ENCODE measurements at places on chromosomes 1 and 21.

DNA sequence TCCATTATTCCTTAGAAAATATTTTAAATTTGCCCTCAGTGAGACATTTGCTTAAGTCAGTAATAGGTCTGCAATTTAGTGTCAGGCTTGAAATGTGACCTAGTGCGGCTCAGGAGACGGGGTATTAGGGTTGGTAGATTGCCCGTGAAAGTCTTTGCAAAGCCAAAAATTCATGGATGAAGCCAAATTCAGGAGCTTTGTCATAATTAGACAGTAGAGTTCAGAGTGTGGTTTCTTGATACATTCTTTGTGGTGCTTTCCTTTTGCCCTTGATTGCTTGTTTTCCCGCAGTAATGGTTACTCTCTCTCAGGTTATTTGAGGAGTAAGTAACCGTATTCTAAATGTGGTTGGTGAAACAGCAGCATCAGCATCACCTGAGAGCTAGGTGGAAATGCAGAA is 120.7 kb downstream of the RPS6KC1 start:
- no peak for DNase-seq

DNA sequence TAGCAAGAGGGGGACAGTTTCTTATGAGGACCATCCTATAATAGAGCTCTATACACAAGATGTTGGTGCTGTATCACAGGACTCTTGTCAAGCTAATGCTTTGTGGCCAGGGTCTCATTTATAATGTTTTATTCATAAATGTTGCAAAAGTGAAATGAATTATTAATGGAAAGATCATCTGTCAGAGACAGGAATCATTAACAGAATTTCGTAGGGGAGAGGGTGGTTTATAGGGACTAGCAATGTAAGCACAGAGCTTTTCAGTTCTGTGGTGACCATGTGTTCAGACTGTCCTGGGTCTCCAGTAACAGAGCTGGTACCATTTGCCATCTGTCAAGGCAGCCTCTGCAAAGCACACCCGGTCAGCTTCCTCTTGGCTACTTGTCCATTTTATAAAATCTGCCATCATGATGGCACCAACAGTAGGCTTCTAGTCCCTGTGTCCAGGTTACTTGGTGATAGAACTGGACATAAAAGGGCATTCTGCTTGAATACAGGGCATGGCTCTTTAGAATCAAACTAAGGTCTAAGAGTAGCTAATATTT is 36.2 kb downstream of the LPAR3 start:
- DNase-seq, result no peak

DNA sequence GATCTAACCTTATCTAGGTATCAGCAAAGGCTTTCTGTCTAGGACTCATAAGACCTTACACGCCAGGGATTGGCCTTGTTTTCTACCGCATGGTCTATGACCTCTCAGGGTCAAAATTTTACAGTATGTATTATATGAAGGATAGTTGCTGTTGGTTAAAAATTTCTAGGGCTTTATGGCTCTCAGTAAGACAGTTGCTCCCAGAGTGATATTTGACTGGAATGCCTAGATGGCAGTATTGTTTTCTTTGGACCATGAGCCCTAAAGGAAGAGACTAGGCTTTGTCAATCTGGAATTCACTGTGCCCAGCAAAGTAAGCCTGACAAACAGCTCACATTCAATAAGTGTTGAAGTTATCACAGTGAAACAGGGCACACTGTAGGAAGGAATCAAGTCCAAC is 37.6 kb downstream of the C1orf87 start:
- DNase-seq, result no peak

DNA sequence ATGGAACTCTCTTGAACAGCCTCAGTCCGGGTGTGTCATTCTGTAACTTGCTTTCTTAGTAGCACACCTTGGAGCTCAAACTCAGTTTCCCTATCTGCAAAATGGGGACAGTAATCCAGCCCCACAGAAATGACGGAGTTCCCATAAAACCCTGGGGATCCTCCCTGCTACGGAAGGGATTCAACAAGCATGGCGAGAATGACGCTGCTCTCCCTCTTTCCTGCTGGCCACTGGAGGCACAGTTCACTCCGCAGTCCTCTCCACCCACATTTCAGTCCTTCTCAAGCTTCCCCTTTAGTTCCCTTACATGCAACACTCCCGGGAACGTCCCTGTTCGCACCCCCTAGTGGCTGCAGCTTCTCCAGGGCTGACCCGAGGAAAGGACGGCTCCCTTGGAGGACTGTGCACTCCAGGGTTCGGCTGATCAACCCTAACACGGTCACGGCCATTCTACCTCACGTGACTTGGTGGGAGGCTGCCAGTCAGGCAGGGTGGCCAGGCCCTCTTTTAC is 20.6 kb downstream of the RUNX3 start:
- DNase-seq, result peak; percentile 35

GRCh38 chr1:89844241-89844807 is 23.5 kb downstream of the LRRC8D start:
- DNase-seq, result no peak

GRCh38 chr1:108107658-108108057 is 92.5 kb downstream of the SLC25A24 start:
- DNase-seq, result peak; percentile 46

- no peak for DNase-seq
Measured at GRCh38 chr1:116470671-116471070, 97.6 kb downstream of the ATP1A1 start.

DNA sequence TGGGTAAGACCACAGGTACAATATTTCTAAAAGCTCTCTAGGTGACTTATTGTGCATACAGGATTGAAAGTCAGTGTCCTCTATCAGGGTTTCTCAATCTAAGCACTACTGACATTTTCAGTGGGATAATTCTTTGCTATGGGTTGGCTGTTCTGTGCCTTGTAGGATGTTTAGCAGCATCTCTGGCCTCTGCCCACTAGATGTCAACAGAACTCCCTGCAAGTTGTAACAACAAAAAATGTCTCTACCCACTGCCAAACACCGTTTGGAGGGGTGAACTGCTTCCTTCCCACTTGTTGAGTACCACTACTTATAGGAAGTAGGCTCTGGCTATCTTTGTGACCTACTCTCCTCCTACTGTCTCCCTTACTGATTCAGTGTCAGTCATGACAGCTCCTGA is 90.1 kb upstream of the ZRANB2 start:
- DNase-seq, result no peak

- DNase-seq, result no peak
Measured at GRCh38 chr1:93567255-93567918, 114.2 kb downstream of the BCAR3 start.

DNA sequence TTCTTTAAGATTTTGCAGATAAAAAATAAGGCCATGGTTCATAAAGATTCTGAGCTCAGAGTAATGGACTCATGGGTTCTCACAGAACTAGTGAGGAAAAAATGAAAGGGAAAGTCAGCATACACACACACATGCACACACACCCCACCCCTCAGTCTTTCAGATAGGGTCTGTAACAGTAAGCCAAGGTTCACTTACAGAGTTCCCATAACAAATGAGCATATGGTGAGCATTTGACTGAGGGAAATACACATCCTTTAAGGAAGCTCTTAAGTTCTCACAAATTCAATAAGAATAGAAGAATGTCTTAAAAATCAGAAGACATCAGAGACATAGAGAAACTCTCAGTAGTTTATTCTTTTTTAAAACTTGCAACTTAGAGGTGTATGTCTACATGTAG is 57.9 kb downstream of the NTMT2 start:
- no peak for DNase-seq

All from CD4-positive, alpha-beta T cell treated with Interferon alpha-2 for 1 hour (primary cell).